ENCODE measurements at places on chromosomes 7 and 10.

DNA sequence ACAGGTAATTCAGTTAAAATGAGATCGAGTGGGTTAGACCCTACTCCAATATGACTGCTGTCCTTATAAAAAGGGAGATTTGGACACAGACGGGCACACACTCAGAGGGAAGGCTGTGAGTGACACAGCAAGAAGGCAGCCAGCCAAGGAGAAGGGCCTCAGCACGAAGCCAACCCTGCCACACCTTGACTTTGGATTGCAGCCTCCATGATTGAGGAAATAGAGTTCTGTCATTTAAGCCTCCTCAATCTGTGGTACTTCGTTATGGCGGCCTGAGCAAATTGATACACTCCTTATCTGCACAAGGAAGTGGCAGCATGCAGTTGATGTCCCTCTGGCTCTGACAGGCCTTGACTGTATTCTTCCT, 43.8 kb downstream of the SH2D4B start:
- no peak for DNase-seq

DNA sequence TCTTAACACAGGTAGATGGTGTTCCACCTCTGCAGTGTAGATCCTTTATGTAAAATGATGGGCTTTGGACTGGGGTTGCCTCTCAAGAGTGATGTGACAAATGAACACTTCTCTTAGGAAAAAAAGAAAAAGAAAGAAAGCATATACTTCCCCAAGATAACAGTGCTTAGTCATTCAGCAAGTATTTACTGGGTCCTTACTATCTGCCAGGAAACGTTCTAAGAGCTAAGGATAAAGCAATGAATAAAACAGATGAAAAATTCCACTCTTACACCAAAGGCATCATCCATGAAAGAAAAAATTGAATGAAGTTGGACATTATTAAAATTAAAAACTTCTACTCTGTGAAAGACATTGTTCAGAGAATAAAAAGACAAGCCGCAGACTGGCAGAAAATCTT, 177.3 kb downstream of the C7orf25 start:
- DNase-seq, result no peak

GRCh38 chr10:78471723-78472550, 438.3 kb downstream of the RPS24 start:
- no peak for DNase-seq

DNA sequence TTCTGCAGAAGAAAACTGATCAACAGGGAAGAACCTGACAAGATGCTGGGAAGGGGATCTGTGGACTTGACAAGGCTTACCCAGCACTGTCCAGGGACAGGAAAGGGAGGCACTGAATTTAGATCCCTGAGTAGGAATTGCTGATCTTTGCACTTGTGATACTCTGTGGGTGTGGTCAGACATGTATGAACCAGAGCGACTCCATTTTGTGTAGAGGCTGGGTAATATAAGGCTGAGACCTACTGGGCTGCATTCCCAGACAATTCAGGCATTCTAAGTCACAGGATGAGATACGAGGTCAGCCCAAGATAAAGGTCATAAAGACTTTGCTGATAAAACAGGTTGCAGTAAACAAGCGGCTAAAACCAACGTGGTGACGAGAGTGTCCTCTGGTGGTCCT, 60.7 kb downstream of the CCDC3 start:
- no peak for DNase-seq

DNA sequence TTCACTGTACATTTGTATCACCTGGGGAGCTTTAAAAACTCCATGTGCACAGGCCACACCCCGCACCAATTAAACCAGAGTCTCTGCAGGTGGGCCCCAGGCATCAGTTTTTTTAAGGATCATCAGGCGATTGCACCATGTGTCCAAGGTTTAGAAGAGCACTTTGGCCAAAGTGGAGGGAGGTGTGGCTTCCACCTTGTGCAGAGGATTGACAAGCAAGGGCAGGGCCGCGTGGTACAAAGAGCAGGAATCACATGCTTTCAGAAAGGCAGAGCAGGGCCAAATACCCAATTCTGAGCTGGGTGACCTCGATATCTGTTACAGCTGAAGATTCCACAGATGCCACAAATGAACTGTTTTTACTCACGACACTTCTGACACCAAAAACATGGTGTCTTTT, 52.4 kb downstream of the NOC3L start:
- DNase-seq, result no peak

DNA sequence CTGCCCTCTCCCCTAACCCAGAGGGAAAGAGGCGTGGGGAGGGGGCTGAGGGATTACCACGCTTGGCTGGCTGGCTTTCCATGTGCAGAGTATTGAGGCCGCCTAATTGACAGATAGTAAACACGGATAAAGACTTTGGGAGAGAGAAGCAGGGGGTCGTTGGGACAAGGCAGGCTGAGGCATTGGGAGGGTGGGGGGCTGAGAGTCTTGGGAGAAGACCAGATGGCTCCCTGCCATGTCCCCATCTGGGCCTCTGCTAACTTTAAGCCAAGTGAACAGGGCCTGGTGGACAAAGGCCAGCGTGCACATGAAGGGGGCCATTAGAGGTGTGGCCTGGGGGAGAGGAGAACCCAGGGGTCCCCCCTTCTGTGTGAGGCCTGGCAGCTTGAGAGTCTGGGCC, 55.4 kb upstream of the MXI1 start:
- DNase-seq, result no peak

All from T-helper 22 cell (primary cell).